NCI-H2029 treated with DMSO at 0.1 percent for 48 hours (cell line): ENCODE measurements at places on chromosomes 11 and 22.

DNA sequence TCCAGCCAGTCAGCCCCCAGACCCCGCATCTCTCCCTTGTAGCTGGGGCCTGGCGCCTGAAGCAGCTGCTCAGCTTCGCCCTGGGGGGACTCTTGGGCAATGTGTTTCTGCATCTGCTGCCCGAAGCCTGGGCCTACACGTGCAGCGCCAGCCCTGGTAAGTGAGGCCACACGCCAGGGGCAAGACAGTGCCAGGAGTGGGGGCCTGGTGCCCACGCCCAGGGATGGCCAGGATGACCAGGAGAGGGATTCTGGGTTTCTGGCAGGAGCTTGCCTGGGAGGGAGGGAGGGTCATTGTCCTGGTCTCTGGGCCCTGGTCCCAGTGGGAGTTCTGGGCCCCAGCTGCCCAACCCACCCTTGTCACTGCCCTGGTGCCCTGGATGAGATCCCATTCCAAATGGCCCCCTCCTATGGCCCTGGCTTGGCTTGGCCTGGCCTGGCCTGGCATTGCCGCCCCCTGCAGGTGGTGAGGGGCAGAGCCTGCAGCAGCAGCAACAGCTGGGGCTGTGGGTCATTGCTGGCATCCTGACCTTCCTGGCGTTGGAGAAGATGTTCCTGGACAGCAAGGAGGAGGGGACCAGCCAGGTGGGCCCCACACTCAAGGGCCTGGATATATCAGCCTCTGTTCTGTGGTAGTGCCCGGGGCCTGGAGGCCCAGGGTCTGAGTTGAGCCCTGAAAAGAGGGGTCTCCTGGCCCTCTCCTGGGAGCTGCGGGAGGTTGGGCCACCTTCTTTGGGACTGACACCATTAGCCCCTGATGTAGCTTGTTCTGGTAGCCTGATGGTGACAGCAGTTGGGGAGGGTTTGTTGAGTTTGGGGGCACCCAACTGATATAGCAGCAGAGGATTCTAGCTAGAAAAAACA, 3.7 kb downstream of the SLC39A13 start:
- no peak for DNase-seq

GRCh38 chr11:58930926-58931325, 8.4 kb upstream of the GLYATL1 start:
- no peak for DNase-seq

DNA sequence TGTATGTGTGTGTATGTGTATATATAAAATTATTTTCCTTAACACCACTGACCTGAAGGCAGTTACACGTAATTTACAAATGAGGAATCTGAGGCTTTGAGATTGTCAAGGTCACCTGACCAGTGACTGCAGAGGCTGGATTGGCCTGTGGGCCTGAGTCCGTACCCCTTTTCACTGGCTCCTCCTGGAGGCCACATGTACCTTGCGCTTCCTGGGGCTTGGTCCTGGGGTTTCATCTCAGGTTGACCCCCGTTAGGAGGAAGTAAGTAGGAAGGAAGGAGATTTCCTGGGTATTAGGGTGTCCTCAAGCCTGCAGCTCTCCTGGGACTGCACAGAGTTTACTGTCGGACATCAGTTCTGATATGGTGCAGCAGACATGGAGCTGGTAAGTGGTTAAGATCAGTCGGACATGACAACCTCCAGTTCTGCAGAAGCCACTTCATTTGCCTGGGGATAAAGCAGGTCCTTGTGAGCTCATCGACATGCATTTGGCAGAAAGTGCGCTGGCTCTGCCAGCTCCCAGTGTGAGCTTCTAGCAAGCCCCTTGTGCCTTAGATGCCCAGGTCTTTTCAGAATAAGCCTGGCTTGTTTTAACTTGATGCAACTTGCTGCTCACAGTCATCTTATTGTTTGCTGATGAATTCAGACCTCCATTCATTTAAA, 36.6 kb downstream of the ST3GAL4 start:
- DNase-seq, result no peak

GRCh38 chr11:69841859-69842698, 22.9 kb upstream of the FGF3 start:
- DNase-seq, result no peak

DNA sequence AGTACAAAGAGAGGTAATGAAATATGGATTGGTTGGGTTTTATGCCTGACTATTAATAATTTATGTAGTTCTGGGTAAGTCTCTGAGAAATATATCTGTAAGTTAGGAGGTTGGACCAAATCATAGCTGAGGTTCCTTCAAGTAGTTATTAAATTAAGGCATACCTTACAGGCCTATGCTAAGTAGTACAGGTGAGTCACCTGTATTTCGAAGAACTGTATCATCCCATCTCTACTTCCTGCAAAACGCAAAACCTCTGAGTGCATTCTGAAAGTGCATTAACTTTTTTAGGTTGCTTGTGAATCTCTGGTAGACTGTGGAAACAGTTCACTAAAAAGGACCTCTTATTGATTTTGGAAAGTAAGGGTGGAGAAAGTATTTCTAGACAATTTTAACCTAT, 37.1 kb downstream of the APOL5 start:
- DNase-seq, result no peak

DNA sequence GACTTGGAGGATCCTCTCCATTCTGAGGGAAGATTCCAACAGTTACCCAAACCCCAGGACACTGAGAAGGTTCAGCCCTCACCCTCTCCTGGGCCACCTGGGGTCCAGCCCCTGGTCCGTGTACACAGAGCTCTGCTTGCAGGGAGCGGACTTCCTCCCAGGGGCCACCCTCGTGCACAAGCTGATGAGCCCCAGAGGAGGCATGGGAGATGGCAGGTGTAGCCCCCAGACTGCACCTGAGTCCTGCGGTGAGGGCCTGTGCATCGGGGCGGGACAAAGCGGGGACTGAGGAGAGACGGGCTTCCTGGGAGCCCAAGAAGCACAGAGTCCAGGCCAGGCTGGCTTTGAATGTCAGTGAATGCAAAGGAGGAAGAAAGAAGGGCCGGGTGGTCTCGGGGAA, 1374.9 kb downstream of the BRD1 start:
- no peak for DNase-seq

GRCh38 chr11:123437236-123437979, 7.3 kb downstream of the GRAMD1B start:
- DNase-seq, result no peak

DNA sequence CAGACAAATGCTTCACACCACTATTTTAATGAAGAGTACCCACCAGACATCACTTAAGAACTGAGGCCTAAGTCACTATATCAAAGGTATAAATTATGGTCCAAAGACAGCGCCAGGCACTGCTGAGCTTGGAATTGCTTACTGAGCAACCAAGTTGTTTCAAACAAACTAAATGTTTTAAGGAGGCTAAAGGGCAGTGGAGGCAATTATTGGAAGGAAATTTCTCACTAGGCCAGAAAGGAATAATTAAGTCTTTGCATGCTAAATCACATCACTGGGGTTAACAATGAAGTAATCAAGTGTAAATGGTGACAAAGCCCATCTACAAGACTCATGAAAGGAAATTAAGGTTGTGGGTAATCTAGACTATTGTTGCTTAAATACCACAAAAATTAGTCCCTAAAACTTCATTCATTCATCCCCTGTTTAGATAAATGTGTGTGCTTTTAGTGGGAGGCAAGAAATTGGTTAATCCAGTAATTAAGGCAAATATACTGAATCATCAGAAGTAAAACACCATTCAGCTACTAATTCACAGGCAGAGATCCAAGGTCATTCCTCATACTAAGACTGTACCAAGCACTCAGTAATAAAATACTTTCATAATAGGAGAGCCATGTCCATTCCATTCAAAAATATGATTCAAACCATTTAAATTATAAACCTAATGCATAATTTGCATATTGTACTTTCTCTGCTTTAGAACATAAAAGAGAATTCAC, 21.2 kb downstream of the LGR4 start:
- no peak for DNase-seq

DNA sequence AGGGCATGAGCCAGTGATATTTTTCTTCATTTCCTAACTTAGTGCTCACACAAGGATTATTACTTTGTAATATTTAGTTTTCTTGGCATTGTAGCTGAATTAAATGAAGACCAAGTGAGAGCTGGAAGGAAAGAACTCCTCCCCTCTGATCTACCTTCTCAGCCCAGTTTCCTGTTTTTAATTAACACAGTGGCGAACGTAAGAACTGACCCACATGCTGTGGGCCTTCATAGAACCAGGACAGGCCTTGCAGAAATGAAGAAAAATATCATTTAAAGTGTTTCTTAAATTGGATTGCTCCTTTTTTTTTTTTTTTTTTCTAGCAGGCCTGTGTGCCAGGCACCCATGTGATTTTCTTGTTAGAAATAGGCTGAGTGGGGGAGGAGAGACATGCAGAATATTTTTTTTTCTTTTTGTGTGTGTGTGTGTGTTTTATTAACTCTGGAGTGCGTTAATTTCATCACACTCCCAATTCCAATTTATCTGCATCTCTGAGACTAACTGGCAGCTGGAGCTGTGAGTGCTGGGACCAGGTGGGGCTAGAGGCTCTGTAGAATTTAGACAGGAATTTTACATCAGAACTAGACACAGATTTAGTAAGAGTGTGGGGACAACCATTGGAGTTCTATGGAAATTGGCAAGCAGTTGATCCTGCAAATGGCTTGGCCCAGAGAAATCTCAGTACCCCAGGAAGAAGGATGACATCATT, 320.5 kb downstream of the DDX10 start:
- no peak for DNase-seq

DNA sequence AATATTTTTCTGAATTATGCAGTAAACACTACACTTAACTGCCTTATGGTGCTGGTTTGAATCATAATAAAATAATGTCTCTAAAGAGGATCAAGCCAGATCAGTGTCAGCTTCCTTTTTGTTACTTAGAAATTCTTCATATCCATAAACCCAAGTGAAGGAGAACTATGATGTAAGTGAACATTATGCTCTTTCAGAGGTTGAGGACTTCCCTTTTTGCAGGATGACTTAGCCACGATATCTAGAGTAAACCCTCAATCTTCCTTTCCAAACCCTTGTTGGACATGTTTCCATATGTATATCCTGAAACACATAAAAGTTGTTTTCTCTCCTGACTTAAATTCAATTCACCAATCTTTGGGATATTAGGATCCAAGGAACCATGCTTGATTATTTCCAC, 19.1 kb downstream of the OR8D1 start:
- DNase-seq, result no peak

- no peak for DNase-seq
Observed at GRCh38 chr22:36824655-36825054, 7.8 kb upstream of the PVALB start.

DNA sequence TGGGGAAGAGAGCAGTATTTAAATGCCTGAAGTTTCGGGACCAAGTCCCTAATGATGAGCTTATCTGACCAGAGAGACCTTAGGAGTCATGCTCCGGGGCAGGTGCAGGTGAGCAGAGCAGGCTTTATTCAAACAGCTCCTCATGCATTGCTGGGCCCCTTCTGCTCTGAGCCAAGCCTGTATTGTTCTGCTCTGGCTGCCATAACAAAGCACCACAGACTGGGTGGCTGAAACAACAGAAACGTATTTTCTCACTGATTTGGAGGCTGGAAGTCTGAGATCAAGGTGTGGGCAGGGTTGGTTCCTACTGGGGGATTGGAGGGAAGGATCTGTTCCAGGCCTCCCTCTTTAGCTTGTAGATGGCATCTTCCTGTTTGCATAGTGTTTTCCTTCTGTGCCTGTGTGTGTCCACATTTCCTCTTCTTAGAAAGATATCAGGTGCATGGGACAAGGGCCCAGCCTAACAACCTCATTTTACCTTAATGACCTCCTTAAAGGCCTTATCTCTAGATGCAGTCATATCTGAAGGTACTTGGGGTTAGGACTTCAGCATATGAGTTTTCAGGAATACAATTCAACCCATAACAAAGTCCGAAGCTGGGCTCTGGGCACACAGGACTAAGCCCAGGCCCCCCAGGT, 97.1 kb upstream of the PARVA start:
- peak; percentile 82 for DNase-seq

GRCh38 chr11:134780486-134781147, 368.6 kb upstream of the B3GAT1 start:
- no peak for DNase-seq

DNA sequence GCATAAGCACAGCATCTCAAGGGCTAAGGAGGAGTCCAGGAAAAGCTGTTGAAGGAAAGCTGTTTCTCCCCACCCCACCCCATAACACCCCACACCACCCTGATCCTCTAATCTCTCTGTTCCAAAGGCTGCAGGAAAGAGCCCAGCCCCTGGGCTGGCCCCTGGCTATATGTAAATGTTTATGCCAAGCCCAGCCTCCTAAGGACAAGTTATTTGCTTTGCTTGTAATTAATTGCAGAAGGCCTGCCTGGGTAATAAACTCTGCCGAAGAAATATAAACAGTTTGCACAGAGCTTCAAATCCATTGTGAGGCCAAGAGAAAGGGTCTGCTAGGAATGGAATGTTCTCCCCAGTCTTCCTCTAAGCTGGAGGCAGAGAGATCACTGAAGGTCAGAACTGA, 21.2 kb downstream of the ARRB1 start:
- DNase-seq, result no peak

DNA sequence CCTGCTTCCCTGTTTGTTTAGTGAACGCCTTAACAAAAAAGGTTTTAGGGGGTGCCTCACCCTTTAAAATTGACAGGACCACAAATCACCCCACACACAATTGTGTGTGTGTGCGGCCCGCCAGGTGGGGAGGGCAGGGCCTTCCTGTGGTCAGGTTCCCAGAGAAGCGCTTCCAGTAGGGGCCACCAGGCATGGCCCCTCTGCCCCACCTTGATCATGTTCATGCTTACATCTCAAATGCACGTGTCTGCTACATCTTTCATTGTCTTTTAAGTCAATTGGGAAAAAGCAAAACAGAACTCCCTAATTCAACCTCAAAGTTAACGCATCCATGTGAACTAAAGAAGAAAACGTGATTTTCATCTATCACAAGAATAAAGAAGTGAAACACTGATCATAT, 1335.3 kb downstream of the TBC1D22A start:
- no peak for DNase-seq

GRCh38 chr11:5689551-5689983, at the start of gene TRIM22:
TSS of gene TRIM22 (plus strand) at chr11:5689790. CDS start at chr11:5696233, 6,443 bp downstream.
- DNase-seq, result no peak

GRCh38 chr11:71927820-71928736, at the start of gene XNDC1N:
TSS of gene XNDC1N (minus strand) at chr11:71928594. CDS start at chr11:71923353, 5,241 bp downstream.
- DNase-seq, result peak; percentile 79

DNA sequence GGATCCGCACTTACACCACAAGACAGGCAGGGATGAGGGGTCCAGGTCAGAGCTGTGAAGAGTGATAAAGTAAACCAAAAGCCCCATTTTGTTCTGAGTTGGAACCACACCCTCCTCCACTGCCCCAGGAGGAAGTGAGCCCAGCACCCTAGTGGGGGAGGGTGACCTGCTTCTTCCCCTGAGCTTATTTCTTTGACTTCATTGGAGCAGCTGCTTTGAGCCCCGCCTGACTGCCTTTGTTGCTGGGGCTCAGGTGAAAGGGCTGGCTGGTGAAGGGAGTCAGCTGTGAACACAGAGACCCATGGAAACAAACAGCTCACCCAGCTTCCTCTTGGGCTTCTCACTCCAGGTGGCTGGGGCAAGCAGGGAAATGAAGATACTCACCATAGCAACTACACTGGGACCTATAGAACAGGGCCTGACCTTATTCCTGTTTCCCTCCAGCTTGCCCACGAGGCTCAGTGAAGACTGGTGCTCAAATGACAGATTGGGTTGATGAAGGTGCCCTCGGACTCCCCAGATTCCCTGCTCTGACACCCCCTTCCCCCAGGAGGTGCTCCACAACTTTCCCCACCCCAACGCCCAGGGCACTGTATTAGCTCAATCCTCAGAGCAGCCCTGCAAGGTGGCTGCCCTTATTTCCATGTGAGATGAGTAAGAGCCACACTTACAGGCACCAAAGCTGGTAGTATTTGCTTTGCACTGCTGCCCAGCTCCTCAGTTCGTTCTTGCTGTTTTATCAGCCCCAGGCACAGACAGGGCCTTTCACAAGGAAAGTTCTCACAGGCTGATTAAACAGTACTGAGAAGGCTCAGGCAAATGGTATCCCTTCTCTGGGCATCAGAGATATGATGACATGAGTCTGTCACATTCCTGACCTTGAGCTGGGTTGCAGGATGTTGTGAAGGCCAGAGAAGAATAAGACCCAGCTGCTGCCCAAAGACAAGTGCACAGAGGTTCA, 2.4 kb downstream of the UCP2 start:
- no peak for DNase-seq
